Kidney epithelial cell (primary cell): ENCODE measurements at places on chromosomes 7 and 10. TPM values are rescaled to one million over a fixed set of nuclear protein-coding genes. Genes with fewer than 3 reads are reported as not detected.

- DNase-seq = no peak
These were observed 92.0 kb downstream of the TMEM106B start for GRCh38 chr7:12303062-12303461.

Gene RAMP3
- not detected in 2 replicates for total RNA-seq

DNA sequence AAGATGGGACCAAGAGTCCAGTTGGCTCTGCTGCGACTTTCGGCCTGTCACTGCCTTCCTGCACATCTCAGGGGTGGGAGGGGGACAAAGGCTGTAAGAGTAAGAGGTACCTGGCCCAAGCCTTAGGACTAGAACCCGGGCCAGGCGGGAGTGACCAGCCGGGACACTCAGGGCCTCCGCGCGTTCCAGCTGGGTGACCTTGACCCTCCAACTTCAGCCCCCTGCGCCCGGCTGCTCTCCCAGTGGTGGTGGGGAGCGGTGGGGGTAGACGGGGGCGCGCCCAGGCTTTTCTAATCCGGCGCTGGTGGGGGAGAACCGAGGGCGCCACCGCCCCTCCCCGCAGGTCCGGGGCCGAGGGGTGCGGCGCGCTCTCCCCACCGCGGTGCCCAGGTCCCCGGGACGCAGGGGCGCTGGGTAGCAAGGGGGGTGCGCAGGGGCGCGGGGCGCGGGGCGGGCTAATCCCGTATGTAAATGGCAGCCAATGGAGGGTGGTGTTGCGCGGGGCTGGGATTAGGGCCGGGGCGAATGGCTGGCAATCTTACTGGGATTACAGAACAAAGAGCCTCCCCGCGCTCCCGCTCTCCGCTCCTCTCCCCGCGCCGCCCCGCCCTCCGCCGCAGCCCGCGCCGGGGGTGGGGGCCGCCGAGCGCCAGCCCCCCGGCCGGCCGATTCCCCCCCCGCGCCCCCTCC is at the start of gene GTF2IRD1:
TSS of gene GTF2IRD1 (plus strand) at position 585 of the 690 bp plus-strand sequence. CDS start 54,175 bp downstream, outside the sequence.
- no peak for DNase-seq

DNA sequence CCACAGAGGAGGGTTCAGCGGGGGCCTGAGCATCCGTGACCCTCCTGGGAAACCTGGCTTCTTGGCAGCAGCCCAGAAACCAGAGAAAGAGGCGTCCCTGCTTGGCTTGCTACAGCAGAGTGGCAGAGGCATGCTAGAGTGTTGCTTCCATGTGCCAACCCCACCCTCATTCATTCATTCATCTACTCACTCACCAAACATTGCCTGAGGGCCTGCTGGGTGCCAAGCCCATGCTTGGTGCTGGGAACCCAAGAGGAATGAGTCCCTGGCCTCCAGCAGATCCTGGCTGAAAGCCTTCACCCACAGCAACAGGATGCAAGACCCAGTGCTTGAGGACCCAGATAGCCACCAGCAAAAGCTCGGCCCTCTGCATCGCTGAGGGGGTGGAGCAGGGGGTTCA is 129.0 kb downstream of the CDH23 start:
- DNase-seq = no peak

DNA sequence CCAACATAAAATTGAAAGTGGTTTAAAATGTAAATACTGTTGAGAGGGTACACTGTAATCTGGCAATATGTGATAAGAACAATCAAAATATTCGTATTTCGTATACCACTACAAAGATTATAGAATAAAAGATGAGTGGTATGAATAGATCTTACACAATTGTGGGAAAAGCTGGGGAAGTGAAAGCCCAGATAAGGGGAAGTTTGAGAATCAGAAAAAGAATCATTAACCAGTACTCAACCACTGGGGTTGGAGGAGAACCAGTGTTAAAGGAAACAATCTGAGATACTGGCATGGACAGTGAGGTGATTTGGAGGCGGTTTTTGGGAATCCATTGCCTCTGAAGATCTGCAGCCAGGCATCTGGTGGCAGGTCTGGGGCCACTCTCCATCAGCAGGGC is 59.7 kb upstream of the CDK14 start:
- DNase-seq = no peak

DNA sequence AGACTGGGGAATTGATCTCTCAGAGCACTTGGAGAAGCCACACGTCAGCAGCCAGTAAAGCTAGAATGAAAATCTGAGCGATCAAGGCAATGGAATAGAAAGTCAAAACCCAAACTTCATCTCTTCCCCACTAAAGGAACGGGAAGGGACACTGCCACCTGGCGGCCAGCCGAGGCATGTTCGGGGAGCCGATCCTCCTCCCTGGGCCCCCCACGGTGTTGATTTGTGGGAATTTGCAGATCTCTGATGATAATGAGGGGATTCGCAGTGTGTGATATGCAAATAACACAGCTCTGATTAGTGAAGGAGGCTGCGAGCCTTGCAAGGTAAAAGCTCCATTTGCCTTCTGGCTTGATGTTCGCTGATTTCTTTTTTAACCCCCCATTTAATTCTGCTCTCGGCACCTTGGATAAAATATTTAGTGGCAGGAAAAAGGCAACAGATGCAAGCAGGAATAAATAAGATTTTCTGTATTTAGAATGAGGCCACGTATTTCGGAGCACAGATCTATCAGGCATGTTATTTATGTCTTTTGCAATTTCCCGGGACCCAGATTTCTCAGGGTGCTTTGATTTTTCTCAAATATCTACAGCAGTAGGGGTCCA is 258.6 kb downstream of the PAXIP1 start:
- no peak for DNase-seq

GRCh38 chr10:17109475-17110207 is 20.0 kb downstream of the CUBN start:
- no peak for DNase-seq

Gene GSDME
- 72.3 and 84.8 TPM in 2 replicates for total RNA-seq

GRCh38 chr7:51134013-51134441 is 182.6 kb downstream of the COBL start:
- DNase-seq = no peak

DNA sequence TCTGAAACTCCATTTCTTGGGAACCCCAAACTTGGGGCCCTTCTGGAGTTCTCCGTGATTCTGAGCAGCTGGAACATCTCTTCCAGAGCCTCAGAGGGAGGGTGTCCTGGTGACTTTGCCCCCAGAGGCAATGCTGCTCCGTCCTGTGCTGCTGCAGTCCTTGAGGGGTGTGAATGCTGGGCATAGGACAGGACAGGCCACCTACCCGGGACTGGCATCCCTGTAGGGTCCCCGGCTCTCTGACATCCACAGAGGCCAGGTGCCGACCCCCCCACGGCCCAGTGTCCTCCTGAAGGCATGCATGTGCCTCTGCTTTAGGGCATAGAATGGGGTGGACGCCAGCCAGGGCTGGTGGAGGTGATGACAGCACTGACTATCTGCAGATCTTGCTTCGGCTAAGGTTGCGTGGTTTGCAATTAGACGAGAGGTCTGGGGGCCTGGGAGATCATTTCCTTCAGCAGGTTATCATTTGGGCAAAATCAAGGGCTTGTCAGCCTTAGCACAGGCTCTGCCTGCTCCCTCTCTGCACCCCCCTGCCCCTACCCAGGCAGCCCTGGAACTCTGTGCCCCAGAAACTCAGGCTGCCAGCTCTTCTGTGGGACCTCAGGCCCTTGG is 136.9 kb upstream of the GPR26 start:
- DNase-seq = no peak

Gene TRIM50
- not detected in 2 replicates for total RNA-seq

GRCh38 chr10:108970016-108970415 is 953.3 kb downstream of the XPNPEP1 start:
- DNase-seq = no peak

Gene VPS50
- 18.3 and 19.4 TPM in 2 replicates for total RNA-seq

GRCh38 chr10:87887548-87888289 is 24.3 kb downstream of the PTEN start:
- DNase-seq = no peak

DNA sequence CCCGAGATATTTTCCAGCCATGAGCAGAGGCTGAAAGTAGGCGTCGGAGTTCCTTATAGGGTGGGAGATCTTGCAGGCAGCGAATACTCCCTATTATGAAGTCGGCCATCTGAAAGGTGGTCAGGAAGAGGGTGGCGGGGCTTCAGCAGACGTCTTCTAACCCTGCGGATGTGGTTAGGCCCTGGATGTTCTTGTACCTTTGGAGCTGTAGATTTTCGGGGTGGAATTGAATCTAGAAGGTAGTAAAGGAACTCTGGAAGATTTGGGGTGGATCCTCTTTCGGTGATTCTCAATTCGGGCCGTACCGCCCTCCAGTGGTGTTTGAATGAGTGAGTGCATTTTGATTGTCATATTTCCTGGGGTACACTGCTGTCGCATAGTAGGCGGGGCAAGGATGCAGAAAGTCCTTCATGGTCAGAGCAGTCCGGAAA is 635 bp downstream of the NUP205 start:
- DNase-seq = peak; percentile 18

DNA sequence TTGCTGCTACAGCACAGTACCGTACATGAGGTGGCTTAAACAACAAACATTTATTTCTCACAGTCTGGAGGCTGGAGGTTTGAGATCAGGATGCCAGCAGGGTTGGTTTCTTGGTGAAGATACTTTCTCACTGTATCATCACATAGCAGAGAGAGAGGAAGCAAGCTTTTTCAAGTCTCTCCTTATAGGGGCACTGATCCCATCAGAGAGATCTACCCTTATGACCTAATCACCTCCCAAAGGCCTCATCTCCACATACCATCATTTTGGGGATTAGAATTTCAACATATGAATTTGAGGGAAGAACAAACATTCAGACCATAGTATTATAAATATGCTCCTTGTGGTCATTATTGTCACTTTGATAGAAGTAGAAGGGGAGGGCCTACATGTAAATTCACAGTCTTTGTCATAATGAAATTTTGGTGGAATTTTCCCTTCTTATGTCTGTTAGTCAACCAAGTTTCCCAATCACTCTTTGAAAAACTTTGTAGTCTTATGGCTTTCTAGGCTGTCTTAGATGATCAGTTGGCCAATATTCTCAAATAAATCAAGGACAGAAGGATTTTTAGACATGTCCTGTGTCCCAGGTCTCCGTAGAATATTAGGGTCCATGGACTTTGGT is 606.2 kb downstream of the LRMDA start:
- no peak for DNase-seq

DNA sequence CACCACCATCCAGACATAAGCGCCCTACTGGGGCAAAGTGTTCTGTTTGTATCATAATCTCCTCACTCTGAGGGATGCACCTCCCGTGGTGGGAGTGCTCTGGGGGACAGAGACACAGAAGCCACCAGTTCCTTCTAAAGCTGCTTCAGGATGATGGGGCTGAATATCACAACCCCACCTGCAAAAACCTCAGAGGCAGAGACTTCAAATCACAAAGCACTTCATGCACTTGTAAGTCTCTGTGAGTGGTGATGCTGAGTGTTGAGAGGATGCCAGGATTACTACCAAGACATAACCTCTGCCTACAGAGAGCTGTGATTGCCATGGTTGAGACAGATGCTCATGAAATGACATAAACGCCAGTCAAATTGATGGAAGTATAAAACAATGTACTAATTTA is 255.5 kb downstream of the CALN1 start:
- no peak for DNase-seq

- no peak for DNase-seq
These were observed 26.6 kb upstream of the GJD4 start for GRCh38 chr10:35578618-35578956.

Gene SPACDR
- total RNA-seq = not detected in 2 replicates

Gene KCP
- 1.3 and 1.4 TPM in 2 replicates for total RNA-seq

DNA sequence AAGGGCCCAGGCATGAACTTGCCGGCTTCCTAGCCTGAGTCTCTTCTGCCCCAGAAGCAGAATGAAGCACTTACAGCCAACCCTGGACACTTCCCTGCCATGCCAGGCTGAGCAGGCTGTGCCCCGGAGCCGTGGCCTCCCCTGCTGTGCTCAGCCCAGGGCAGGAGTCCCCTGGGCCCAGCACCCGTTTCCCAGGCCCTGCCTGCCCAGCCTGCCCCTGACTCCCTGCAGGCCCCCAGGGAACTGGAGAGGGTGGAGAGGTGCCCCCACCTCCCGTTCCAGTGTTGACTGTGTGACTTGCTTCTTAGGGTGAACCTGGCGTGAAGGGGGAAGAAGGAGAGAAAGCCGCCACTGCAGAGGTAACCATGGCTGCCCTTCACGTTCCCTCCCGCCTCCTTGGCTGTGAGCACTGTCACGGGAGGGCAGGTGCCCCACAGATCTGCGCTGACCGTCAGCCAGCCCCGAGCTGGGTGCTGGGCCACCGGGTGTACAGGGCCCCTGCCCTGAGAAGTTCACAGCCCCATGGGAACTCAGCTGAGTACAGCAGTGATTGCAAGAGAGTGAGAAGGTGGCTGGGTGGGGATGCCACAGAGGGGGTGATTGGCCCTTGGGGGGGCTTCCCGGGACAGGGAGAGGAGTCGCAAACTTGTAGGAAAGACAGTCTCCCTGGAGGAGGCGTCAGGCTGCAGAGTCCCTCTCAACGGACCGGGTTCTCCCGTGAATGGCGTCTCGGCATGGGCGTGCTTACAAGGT is 75.9 kb downstream of the MYL10 start:
- no peak for DNase-seq

DNA sequence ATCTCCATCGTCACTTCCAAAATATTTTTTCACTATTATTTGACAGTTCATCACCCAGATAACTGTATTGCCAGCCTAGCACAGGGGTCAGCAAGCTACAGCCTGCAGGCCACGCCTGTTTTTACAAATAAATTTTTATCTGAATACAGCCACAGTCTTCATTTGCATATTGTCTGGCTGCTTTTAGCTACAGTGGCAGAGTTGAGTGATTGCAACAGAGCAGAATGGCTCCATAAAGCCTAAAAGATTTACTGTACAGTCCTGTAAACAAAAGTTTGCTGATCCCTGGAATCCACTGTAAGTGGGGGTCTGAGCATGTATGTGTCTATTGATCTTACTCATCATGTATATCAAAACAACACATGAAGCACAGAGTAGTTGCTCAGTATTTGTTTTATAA is 45.9 kb upstream of the GNAI1 start:
- no peak for DNase-seq

DNA sequence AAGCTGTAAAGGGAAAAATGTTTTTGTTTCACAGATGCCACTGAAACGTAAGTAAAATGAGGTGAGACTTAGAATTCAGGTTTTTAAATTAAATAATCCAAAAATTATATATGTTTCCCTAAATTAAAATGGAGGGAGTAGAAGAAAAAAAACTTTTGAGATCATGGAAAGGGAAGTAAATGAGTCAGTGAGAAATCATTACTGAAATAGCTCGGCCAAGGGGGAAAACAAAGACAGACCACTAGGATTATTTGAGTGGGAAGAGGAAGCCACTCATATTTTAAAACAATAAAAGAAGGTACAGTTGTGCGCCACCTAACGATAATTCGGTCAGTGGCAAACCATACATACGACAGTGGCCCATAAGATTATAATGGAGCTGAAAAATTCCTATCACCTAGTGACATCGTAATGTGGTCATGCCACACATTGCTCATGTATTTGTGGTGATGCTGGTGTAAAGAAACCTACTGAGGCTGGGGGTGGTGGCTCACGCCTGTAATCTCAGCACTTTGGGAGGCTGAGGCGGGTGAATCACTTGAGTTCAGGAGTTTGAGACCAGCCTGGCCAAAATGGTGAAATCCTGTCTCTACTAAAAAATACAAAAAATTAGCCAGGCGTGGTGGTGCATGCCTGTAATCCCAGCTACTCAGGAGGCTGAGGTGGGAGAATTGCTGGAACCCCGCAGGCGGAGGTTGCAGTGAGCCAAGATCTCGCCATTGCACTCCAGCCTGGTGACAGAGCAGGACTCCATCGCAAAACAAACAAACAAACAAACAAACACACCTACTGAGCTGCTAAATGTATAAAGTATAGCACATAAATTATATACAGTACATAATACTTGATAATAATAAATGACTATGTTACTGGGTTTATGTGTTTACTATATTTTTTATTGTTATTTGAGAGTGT is 64.7 kb downstream of the MKX start:
- no peak for DNase-seq

GRCh38 chr7:33750177-33750576 is 155.2 kb upstream of the BMPER start:
- DNase-seq = no peak
